ENCODE measurements at places on chromosomes 13 and 19.
A peak's percentile ranks its signal among the peaks of the same experiment; 100 is the strongest.

GRCh38 chr13:79228972-79229371 lies 177.1 kb downstream of the RBM26 start:
- DNase-seq, result no peak

DNA sequence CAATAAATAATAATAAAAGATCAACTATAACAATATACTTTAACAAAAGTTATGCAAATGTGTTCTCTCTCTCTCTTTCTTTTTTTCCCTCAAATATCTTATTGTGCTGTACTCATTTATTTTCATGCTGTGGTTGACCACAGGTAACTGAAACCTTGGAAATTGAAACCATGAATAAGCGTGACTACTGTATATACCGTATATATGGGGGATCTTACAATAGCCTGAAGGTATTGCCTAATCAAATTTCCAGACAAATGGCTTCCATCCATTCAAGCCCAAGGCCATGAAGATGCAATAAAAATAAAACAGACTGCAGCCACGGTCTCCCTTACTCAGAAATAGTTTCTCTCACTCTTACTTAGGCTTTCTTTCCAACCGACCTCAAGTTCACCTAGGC lies 98.3 kb downstream of the SLITRK6 start:
- DNase-seq, result no peak

- no peak for DNase-seq
These were observed 1.4 kb upstream of the MAG start for GRCh38 chr19:35290381-35291127.

GRCh38 chr19:2866495-2867024 lies 575 bp upstream of the ZNF556 start:
- no peak for DNase-seq

- no peak for DNase-seq
These were observed 386.6 kb downstream of the PCDH20 start for GRCh38 chr13:61029064-61029463.

- DNase-seq, result peak; percentile 30
These were observed 9.7 kb downstream of the EFNA2 start for GRCh38 chr19:1295169-1296012.

DNA sequence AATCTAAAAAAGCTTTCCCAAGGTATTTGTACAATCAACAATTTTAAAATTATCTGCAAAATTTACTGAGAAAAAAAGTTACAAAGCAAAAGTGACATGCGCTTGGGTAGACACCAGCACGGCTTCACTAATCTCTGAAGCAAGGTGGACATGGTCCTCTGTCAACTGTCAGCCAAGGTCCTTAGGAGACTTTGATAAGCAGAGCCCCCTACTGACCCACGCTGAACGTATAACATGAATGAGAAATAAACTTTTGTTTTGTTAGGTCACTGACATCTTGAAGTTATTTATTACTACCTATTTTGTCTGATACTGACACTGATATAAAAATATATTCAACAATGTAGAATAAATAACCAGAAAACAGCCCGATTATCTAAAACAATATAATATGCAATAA lies 100.7 kb upstream of the OBI1 start:
- no peak for DNase-seq

GRCh38 chr19:47215581-47215980 lies 15.4 kb downstream of the BBC3 start:
- no peak for DNase-seq

- no peak for DNase-seq
These were observed 158.1 kb downstream of the ZNF486 start for GRCh38 chr19:20325151-20325550.

DNA sequence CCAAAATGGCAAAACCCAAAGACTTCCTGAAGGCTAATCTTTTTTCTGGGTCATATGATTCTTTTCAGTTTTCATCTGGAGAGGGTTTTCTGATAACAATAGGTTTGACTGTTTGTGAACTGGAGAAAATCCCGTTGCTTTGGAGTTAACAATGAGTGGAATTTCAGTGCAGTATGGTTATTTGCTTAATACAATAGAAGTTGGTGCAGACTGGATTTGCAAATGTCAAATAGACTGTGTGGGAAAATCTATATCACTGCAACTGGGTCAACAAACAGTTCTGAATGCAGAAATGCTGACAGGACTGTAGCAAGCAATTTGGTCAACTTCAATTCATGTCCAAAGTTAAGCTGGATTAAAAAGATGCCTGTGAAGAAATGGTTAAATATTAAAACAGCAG lies 267.5 kb upstream of the ARGLU1 start:
- peak; percentile 5 for DNase-seq

DNA sequence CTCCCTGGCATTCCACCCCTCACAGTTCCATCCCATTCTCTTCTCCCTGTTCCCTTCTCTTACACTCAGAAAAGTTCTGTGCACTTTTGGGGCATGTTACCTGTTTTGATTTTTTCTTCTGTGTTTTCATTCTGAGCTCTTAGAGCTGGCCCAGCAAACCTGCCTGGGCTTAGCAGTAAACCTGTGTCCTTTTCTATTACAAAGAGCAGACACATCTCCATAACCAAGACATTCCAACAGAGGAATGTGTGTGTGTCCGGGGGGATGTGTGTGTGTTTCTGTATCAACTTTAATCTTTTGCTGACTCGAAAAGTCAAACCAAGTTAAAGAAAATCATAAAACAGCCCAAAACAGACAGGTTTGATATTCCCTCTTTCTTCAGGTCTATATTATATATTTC lies 49.1 kb upstream of the SOX21 start:
- no peak for DNase-seq

GRCh38 chr19:16548956-16549355 lies 6.7 kb upstream of the CHERP start:
- DNase-seq, result no peak
